Tongue (tissue), 3 donors: ENCODE measurements at places on chromosomes 6 and 20. TPM values are rescaled to one million over a fixed set of nuclear protein-coding genes. Genes with fewer than 3 reads are reported as not detected.

Gene CLPSL1
- total RNA-seq = not detected

Gene SNAP91
- total RNA-seq = 2.9 TPM

Gene MLN
- total RNA-seq = not detected

Gene PRDM13
- not detected for total RNA-seq

Gene ADGRF4
- 2.6 TPM for total RNA-seq

Gene CARMIL1
- 14.0 TPM for total RNA-seq

Gene PSMB1
- total RNA-seq = 154 TPM
